IPS DF 19.7 (cell line): ENCODE measurements at places on chromosomes 2 and 18.

- DNase-seq, result no peak
These were observed 10.6 kb upstream of the MOCOS start for GRCh38 chr18:36176711-36177110.

- DNase-seq, result no peak
These were observed 152.2 kb upstream of the VRK2 start for GRCh38 chr2:57894381-57894780.

DNA sequence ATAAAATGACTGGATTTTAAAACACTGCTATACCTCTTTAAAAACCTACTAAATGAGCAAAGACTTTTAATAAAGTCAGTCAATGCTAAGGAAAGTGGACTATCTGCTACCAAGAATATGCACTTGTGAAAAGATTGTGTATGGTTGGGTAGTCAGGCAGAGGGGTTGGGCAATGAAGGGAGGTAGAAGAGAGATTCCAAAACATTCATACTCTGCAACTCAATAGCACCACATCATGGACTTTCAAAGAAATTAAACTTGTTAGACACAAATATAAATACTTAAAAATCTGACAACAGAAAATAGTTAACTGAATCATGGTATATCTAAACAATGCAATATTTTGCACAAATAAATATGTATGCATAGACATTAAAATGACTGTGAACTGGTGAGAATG is 139.9 kb upstream of the MAPRE2 start:
- no peak for DNase-seq

DNA sequence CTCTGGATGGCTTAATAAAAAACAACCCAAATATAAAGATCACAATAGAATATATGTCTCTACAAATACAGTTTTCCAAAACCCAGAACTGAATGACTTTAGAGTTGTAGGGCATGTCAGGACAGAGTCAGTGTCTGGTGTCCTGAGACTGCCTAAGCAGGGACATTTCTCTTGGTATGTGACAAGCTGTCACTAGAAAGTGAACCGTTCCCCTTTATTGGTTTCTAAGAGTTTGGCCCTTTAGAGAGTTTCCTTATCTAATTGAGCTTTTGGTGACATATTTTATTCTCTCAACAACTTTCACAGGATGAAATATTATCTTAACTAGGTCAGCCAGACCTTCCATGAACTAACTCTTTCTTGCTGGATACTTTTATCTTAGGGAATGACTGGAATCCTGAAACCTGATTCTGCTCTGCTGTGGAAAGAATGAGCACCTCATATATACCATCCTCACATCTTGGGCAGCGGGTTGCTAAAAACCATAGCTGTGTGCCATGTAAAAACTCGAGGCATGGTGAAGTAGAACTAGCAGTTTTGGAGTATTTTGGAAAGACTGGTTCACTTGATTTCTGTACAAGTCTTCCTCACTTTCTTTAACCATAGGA is 54.8 kb downstream of the CAVIN2 start:
- DNase-seq, result no peak

- DNase-seq, result no peak
These were observed 154.7 kb upstream of the TNP1 start for GRCh38 chr2:217014328-217015105.

GRCh38 chr2:133713049-133713580 is 144.9 kb upstream of the NCKAP5 start:
- no peak for DNase-seq
